ENCODE measurements at places on chromosomes 13 and 19.

DNA sequence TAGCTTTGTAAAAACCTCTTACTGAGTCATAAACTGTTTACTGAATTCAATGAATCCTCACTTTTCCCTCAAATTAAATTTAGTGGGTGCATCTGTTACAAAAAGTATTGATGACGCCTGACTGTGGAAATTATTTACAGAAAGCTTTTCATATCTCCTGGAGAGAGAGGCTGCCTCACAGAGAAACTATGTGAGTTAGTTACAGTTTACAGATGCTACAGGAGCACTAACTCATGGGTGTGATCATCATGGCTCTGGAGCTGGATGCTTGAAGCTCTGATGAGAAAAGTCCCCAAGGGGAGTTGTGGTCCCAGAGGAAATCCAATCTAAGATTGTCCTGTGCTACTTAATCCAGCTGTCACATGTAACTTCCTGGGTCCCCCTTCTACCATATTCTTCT lies 590.8 kb downstream of the LMO7 start:
- peak; percentile 27 for DNase-seq

DNA sequence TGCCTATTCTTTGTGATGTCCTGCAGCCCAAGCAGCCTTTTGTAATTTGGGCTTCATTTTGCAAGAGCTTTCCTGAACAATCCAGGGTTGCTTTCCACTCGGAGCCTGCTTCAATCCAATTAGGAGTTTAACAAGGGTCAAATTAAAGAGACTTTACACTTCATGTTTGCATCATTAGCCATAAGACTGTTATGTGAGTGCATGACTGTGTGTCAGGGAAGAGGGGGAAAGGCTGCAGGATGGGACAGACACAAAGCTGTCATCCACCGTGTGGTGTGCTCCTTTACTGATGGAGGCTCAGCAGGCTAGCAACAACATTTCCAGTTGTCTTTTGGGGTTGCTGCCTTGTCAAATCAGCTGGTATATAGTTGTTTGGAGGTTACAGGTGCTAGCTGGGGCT lies 23.7 kb upstream of the MAB21L1 start:
- no peak for DNase-seq

- no peak for DNase-seq
Measured at GRCh38 chr13:23330356-23330755, 103.1 kb downstream of the SACS start.

DNA sequence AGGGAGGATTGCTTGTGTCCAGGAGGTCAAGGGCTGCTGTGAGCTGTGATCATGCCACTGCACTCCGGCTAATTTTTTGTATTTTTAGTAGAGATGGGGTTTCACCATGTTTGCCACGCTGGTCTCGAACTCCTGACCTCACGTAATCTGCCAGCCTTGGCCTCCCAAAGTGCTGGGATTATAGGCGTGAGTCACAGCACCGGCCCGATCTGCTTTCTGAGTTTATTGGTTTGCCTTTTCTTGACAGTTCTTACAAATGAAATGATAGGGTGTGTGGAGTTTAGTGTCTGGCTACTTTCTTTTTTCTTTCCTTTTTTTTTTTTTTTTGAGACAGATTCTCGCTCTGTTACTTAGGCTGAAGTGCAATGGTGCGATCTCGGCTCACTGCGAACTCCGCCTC lies 848 bp downstream of the C19orf44 start:
- no peak for DNase-seq

GRCh38 chr13:109301276-109301675 lies 485.1 kb downstream of the IRS2 start:
- DNase-seq: no peak

GRCh38 chr13:52830946-52831345 lies 17.5 kb downstream of the PCDH8 start:
- no peak for DNase-seq

GRCh38 chr13:48502601-48503319 lies 30.1 kb downstream of the RCBTB2 start:
- DNase-seq: no peak

GRCh38 chr13:40637643-40638042 lies 28.8 kb downstream of the FOXO1 start:
- DNase-seq: no peak

All from AG04450 (cell line).